ENCODE measurements at places on chromosomes 6 and 20.

DNA sequence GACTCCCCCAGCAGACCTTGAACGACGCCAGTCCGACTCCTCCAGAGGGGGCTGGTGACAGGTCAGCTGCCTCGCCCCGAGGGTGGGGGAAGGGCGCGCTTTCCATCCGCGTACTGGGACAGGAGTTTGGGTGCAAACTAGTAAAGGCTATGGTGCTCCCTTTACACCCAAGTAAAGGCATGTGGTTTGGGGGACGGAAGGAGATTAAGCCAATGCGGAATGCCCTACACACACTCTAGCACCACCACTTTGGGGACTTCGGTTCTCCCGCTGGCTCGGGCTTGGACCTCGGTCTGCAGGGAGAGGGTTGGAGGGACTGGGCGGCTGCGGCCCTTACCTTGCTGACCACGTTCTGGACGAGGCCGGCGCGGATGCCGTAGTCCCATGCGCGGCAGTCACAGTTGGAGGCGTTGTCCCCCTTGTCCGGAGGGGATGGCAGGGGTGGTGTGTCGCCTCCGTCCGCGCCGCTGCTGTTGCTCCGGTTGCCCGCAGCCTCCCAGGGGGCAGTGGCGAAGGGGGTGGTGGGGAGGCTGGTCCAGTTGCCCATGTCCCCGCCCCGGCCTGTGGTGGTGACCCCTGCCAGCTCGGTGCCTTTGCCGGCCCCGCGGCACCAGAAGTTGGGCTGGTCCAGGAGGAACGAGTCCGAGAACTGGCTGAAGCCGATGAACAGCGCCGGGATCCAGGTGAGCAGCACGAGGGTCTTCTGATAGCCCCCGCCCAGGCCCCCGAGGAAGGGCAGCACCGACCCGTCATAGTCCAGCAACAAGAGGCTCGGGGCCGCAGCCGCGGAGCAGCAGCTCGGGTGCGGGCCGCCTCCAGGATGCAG lies 1.1 kb downstream of the SLC22A23 start:
- no peak for DNase-seq

DNA sequence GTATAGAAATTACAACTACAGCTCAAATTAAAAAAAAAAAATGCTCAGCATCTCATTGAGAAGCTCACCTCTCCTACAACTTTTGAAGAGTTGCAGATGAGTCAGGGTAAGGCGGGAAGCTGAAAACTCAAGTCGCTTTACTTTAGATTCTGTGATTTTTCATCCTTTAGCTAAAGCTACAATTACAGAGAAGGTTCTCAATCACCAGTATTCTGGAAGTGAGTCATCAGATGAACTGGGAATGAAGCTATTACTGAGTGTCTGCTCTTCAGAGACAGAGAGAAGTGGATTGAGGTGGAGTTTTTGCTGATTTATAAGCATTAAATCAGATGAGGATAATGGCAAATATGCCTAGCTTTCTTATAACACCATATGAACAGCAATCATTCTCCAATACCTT lies 91.9 kb downstream of the TFAP2A start:
- no peak for DNase-seq

- no peak for DNase-seq
Measured at GRCh38 chr20:5100684-5101347, 18.9 kb downstream of the PCNA start.

GRCh38 chr20:11387189-11387754 lies 530.4 kb upstream of the BTBD3 start:
- DNase-seq: peak; percentile 72

DNA sequence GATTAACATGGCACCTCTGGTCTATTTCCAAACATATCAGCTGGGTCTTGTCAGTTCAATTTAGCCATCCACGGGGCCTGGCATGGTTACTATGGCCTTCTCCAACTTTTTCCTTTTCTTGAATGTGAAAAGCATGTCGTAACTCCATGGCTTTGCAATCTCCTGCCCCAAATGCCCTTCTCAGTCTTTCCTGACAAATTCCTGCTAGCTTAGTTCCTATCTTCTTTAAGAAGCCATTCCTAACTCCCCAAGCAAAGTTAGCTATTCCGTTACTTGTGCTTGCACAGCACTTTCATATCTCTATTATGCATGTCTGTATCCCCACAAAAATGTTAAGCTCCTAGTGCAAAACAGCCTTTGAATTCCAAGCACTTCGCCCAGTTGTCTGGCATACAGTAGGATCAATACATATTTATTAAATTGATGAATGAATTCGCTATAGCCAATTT lies 105.6 kb downstream of the AIG1 start:
- no peak for DNase-seq

- no peak for DNase-seq
Measured at GRCh38 chr6:9848094-9848493, 566.8 kb downstream of the TFAP2A start.

All from AG04449 (cell line).